A549 treated with Mapracorat at 1 μM for 4 hours (cell line): ENCODE measurements at places on chromosomes 6 and 20. TPM values are rescaled to one million over a fixed set of nuclear protein-coding genes. Genes with fewer than 3 reads are reported as not detected.

The FBXO30 gene
- total RNA-seq: 4.1 to 5.0 TPM (median 4.8 TPM) in 5 replicates

The SLC22A3 gene
- 40.2 to 49.9 TPM (median 44.7 TPM) in 5 replicates for total RNA-seq

The ELOVL2 gene
- total RNA-seq: 5.6 to 7.2 TPM (median 6.7 TPM) in 5 replicates

The CD2AP gene
- total RNA-seq: 11.9 to 14.8 TPM (median 14.4 TPM) in 5 replicates

The HSPA1L gene
- 1.3 to 1.8 TPM (median 1.5 TPM) in 5 replicates for total RNA-seq

The TNNC2 gene
- total RNA-seq: 0.28 TPM in 1 of 5 replicates, not detected in the others

The FILIP1 gene
- 0.15 to 0.53 TPM (median 0.32 TPM) in 5 replicates for total RNA-seq

The NEURL2 gene
- 0.61 to 1.7 TPM (median 0.94 TPM) in 5 replicates for total RNA-seq

The ZNF512B gene
- 9.0 to 13.6 TPM (median 12.2 TPM) in 5 replicates for total RNA-seq

The TPD52L1 gene
- 47.3 to 52.0 TPM (median 47.9 TPM) in 5 replicates for total RNA-seq

The PACSIN1 gene
- 0.04 to 0.07 TPM (median 0.05 TPM) in 4 of 5 replicates, not detected in the other for total RNA-seq

The LY6G5B gene
- total RNA-seq: 2.1 to 5.7 TPM (median 3.8 TPM) in 5 replicates

The LGSN gene
- 2.0 to 3.0 TPM (median 2.2 TPM) in 5 replicates for total RNA-seq

The ZNF335 gene
- total RNA-seq: 6.8 to 10.2 TPM (median 9.2 TPM) in 5 replicates

The CCM2L gene
- 0.27 to 0.61 TPM (median 0.35 TPM) in 5 replicates for total RNA-seq

The L3MBTL3 gene
- total RNA-seq: 2.0 to 3.3 TPM (median 3.1 TPM) in 5 replicates

The PSMB9 gene
- total RNA-seq: 15.9 to 24.5 TPM (median 18.6 TPM) in 5 replicates

The BPIFB4 gene
- total RNA-seq: not detected in 5 replicates

The CST5 gene
- total RNA-seq: not detected in 5 replicates

The CNKSR3 gene
- 6.1 to 7.8 TPM (median 7.4 TPM) in 5 replicates for total RNA-seq

The COX4I2 gene
- total RNA-seq: not detected in 5 replicates

The TMEM74B gene
- total RNA-seq: 3.0 to 5.0 TPM (median 4.7 TPM) in 5 replicates

The PNLDC1 gene
- total RNA-seq: 0.10 TPM in 1 of 5 replicates, not detected in the others

The UNC5CL gene
- 0.33 to 0.62 TPM (median 0.49 TPM) in 5 replicates for total RNA-seq

The CLDN20 gene
- not detected in 5 replicates for total RNA-seq

The STMND1 gene
- not detected in 5 replicates for total RNA-seq

The SRPK1 gene
- total RNA-seq: 27.1 to 40.9 TPM (median 31.2 TPM) in 5 replicates

The PM20D2 gene
- 9.5 to 14.3 TPM (median 13.4 TPM) in 5 replicates for total RNA-seq

The BMP6 gene
- total RNA-seq: 15.1 to 21.5 TPM (median 19.6 TPM) in 5 replicates

The FAM83D gene
- total RNA-seq: 55.3 to 72.1 TPM (median 65.2 TPM) in 5 replicates

The FAM209B gene
- 0.22 to 0.67 TPM (median 0.34 TPM) in 5 replicates for total RNA-seq

The TMEM217 gene
- 0.33 to 0.71 TPM (median 0.43 TPM) in 5 replicates for total RNA-seq

The PLA2G7 gene
- total RNA-seq: not detected in 5 replicates

The TTK gene
- 15.9 to 20.5 TPM (median 19.2 TPM) in 5 replicates for total RNA-seq

The TMEM200A gene
- 0.06 to 0.07 TPM in 2 of 5 replicates, not detected in the others for total RNA-seq

The RAMACL gene
- 0.07 to 0.27 TPM (median 0.12 TPM) in 5 replicates for total RNA-seq

The KIFC1 gene
- 36.9 to 44.7 TPM (median 43.5 TPM) in 5 replicates for total RNA-seq
